Activated CD4-positive, alpha-beta T cell treated with anti-CD3 and anti-CD28 coated beads, Interleukin-2, amount 50 U/mL, for 1 hour (primary cell): ENCODE measurements at places on chromosomes 4 and X.

- no peak for DNase-seq
These were observed 144.2 kb downstream of the PDHA2 start for GRCh38 chr4:95984081-95984480.

GRCh38 chr4:99305638-99306400, 15.0 kb upstream of the ADH1A start:
- no peak for DNase-seq

- DNase-seq, result no peak
These were observed 166.0 kb downstream of the ATG4A start for GRCh38 chrX:108257556-108257955.

- DNase-seq, result no peak
These were observed 94.2 kb downstream of the PJA1 start for GRCh38 chrX:69070949-69071650.

- no peak for DNase-seq
These were observed 68.6 kb upstream of the HS3ST1 start for GRCh38 chr4:11497212-11497806.

DNA sequence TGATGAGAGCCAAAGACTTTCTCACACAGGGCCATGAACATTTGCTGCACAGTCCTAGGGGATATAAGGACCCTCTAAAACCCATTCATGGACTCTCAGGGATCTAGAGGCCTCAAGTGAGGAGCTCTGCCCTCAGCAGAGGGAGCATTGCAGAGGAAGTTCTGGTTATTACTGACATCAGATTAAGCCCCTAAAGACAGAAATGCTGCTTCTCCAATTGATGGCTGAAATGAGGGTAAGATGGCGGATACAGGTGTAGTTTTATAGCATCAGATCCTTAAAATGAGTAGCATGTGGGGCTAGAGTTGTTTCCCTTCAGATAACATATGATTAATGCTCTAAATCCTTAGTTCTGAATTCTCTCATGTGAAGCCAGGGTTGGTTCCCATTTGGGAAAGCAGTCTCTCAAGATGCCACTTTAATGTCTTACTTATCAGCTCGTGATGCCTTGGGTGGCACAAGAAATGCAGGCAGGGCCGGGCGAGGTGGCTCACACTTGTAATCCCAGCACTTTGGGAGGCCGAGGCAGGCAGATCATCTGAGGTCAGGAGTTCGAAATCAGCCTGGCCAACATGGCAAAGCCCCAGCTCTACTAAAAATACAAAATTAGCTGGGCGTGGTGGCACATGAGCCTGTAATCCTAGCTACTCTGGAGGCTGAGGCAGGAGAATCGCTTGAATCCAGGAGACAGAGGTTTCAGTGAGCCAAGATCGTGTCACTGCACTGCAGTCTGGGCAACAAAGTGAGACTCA, 7.9 kb downstream of the RHOH start:
- no peak for DNase-seq

DNA sequence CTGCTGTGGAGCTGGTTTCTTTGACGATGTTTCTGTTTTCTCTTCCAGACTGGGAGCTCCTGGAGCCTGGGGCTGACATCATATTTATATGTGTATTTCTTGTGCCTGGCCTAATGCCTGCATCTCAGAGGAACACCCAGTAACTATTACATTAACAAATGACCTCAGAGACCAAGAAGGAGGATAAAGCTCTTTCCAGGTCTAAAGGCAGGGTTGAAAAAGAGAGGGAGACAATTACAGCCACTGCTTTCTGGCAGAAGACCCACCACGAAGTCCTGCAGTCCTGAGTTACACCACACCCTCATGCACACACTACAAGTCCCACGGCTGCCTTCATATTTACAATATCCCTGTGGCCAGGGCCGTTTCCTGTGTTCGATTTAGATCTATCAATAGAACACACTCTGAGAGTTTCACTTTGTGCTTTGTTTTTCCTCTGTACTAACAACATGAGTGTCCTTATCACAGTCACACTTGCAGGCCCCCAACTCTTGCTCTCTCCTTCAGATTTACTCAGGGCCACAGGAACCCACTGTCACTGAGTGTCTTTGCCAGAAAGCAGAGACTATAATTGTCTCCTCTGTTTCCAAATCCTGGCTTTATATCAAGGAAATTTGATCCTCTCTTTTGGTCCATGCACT, 535.5 kb downstream of the MID1IP1 start:
- no peak for DNase-seq

GRCh38 chr4:10983885-10984640, 299.5 kb upstream of the CLNK start:
- no peak for DNase-seq

- peak; percentile 67 for DNase-seq
These were observed 1.0 kb downstream of the OTUD4 start for GRCh38 chr4:145179281-145179860.

- no peak for DNase-seq
These were observed 383.3 kb upstream of the ZFP42 start for GRCh38 chr4:187612301-187612700.

DNA sequence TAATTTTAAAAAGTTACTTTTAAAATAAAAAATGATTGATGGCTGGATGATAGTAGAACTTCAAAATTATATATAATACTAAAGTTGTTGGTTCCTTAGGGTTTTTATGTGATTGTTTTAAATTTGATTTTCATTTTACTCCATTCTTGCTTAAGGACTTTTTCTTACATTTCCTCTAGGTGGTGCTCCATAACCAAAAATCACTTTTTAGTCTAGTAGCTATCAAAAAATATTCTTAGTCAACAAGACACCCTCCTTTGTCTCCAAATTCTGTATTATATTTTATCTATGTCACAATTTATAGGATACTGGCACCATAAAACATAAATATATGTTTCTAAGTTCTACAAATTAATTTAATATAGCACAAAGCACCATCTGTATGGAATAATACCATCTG, 67.2 kb upstream of the BRWD3 start:
- DNase-seq, result no peak

DNA sequence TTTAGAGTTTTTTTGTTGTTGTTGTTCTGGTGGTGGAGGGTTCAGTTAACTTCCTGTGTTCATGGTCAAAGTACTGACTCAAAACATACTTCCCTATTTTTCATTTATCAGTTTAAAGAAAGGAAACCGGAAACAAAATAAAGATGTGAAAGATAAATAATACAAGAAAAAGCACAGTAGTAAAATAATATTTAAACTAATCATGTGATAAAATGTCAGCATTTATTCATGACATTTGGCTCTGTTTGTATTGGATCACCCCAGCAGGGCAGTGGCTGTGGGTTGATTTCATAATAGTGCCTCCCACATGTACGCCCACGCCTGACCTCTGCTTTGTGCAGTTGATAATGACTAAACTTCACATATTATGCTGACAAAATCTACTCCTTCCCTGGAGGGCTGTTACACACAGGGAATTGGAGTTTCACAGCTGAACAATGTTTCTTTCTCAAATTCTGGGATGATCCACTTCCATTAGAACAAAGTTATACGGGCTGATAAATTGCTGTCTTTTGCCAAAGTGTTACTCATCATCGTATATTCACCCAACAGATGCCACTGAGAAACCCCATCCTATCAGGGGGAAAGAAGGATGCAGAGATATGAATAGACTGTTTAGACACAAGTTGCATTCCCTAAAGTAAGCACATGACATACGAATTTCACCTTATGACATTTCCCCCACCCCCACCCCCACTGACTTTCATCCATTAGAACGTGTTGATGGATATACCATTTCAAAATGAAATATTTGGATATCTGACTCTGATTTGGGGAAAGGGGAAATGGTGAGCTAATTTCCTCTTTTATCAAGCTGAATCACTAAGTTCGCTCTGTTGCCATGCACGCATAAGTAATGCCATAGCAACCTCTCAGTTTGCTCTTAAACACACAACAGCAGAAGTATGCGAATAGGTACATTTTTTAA, 48.3 kb downstream of the AMELX start:
- no peak for DNase-seq

GRCh38 chr4:45910511-45910910, 213.3 kb downstream of the GABRG1 start:
- DNase-seq, result no peak
